ENCODE measurements at places on chromosomes 3 and 15.

DNA sequence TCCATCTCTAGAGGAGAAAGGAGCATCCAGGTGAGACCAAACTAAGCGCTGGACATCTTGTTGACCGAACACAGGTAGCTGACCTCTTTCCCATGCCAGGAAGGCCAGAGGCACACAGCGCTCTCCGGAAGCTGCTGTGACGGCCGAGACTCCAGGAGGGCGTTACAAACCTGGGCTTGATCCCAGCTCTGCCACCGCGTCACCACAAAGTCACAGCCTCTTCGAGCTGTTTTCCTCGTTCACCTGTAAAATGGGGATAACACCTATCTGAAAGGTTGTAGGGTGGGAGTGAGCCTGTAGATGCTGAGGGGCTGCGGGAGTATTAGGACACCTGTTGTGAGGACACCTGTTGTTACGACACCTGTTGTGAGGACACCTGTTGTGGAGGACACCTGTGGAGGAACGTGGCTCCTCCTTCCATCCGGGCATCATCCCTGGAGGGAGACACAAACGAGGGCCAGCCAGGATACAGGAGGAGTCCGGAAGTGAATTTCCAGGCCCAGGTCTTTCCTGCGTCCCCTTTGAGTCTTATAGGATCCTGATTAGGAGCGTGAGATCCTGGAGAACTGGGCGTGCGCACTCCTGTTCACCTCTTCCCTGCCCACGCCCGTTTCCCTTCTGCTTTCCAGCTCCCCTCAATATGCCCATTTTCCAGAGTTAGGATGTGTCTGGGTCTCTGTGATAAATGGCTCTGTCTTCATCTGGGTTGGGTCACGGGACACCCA lies 2.3 kb upstream of the MUC4 start:
- DNase-seq, result no peak

DNA sequence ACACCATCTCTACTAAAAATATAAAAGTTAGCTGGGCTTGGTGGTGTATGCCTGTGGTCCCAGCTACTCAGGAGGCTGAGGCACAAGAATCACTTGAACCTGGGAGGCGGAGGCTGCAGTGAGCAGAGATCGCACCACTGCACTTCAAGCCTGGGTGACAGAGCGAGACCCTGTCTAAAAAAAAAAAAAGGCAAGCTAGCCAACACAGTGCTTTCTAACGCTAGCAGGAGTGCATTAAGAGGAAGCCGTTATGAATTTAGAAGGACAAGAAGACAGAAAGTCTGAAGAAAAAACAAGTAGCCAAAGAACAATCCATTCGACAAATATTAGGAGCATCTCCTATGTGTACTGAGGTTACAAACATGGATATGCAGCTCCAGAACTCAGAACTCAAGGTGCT lies 28.6 kb downstream of the BHLHE40 start:
- DNase-seq, result no peak

- DNase-seq, result no peak
These were observed 96.0 kb downstream of the TBC1D2B start for GRCh38 chr15:77981281-77982126.

DNA sequence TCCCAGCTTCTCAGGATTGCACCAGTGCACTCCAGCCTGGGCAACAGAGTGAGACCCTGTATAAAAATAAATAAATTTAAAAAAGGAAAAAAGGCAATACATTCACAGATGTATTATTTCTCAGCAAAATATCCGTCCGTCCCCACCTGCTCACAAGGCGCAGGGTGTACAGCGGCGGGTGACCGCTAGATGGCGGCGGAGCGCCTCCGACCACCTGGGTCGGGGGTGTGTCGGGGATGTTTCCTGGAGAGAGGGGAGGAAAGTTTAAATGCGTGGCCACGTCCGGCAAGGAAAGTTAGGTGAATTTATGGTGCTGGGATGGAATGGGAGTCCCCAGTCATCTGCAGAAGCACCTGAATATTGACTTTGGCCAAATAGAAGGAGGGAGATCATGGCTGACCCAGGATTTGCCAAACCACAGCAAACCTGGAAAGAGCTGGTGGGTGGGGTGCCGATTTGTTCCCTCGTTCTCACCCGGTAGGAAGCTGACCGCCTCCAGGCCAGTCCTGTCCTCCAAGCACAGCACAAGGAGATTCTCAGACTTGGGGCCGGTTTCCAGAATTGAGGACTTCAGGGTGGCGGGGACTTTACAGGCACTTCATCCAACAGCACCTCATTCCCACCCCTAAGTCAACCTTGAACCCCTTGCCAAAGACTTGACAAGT lies 88.3 kb downstream of the TMEM266 start:
- no peak for DNase-seq

- DNase-seq, result no peak
These were observed 14.3 kb downstream of the PLA2G4B start for GRCh38 chr15:41852736-41853590.

DNA sequence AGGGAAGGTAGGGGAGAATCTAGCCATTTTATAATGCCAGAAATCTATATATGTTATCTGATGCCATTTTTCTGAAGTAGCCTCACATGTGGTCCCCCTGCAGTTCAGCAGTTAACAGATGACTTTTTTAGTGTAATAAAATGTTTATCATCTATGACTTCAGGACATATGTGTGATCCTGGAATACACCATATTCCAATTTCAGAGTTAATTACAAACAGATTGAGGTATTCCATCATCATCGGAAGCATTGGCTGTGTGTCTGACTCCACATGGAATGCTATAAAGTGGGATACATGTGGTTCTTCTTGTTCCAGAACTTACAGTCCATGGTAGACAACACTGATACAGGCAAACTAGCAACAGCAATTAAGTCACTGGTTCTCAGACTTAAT lies 45.9 kb upstream of the LIMD1 start:
- no peak for DNase-seq

DNA sequence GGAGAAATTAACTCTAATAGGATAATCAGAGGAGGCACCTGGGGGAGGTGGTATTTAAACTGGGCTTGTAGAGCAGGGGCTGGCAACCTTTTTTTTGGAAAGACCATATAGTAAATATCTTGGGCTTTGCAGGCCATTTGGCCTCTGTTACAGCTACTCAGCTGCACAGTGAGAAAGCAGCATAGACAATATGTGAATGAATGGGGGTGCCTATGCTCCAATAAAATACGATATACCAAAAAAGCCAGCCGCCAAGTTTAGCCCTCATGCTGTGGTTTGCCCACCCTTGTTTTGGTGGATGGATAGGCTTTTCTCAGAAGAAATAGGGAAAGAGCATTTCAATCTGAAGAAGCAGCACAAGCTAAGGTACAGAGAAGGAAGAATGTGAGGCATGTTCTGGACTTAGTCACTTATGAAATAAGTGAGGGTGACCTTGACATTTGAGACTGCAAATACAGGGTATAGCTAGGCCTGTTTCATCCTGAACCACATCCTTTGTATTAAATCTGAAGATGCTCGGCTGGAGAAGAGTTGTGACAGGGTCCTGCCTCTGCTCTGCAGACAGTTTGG lies 131.0 kb upstream of the NR2E3 start:
- DNase-seq, result no peak

DNA sequence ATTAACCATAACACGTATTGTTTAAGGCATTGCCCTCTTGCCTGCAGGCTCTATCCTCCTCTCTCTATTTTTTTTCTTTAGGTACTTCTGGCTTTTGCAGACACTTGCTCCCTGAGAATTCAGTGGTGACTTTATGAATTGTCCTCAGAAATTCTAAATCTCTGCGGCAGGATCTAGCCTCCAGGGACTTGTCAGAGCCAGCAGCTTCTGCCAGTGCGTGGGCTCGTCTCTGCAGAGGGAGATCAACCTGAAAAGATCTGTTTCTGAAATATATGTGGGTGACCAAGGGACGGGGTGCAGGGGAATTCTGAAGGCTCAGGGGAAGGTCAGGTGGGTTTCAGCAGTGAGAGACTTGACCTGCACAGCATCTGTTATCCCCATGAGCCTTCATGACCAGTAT lies 326.1 kb upstream of the LRRFIP2 start:
- no peak for DNase-seq

DNA sequence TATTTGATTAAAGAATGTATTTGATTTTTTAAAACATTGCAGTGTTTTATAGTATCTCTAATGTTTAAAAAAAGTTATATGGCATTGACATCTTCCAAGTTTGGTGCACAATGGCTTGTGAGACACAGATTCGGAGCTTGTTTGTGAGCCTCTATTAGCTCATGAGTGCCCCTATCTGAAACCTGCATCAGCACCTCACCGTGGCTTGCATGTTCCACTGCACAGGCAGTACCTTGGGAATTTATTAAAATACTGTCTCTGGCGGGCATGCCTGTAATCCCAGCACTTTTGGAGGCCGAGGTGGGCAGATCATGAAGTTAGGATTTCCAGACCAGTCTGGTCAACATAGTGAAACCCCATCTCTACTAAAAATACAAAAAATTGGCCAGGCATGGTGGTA lies 6.8 kb upstream of the RTP2 start:
- DNase-seq, result no peak

DNA sequence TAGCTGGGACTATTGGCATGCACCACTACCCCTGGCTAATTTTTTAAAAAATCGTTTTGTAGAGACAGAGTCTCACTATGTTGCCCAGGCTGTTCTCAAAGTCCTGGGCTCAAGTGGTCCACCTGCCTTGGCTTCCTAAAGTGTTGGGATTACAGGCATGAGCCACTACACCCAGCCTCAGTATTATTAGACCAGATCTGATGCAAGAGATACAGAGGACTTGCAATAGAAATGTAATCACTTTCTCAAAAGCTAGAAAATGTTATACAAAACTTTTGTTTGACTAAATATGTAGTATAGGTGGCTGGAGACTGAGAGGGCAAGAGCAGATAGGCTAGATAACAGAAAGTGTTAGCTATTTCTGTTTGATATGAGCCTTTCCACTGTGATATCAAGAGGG lies 531.9 kb downstream of the SOX2 start:
- DNase-seq, result no peak

DNA sequence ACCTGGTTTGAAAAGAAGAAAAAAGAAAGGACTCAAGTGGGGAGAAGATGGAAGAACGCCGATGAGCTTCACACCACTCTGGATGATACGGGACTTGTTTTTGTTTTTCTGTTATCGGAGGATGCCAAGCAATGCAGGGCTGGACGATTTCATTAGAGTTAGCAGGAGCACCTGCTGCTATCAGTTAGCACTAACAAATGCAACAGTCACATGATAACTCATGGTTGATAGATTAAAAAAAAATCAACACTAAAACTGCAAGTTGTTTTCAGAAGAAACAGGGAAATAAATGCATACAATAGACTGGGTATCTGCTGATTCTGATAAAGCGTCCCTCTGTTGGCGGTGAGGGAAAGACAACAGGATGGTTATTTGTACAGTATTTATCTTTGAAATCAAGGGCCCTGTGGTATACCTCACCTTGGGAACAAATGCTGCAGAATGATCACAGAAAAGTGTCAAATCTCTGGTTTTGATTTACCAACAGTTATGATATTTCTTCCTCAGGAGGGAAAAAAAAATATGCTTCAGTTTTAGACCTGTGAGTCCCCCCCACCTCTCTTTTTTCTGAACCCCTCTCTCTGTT lies 575.1 kb downstream of the FOXP1 start:
- DNase-seq, result no peak

- no peak for DNase-seq
These were observed 27.0 kb upstream of the CSPG5 start for GRCh38 chr3:47605652-47606051.

GRCh38 chr3:53109891-53110771 lies 20.1 kb downstream of the RFT1 start:
- peak; percentile 59 for DNase-seq

- no peak for DNase-seq
These were observed 66.0 kb upstream of the LRRFIP2 start for GRCh38 chr3:37240170-37240945.

DNA sequence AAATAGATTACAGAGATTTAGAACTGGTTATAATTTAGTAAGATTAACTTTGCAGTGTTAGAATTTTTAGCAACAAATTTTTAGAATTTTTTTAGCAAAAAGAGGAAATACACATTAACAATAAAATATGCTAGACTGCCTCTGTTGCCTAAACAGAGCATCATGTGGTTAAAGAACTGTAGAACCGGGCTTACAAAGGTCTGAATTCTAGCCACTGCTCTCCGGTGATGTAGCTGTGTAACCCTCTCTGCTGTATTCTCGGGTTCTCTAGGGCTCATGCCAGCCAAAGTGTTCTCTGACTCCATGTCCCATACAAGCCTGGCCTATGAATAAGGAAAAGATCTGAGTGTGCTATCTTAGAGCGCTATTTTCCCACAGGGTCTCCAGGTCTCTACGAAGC lies 2.9 kb upstream of the P2RY12 start:
- no peak for DNase-seq
